ENCODE measurements at places on chromosomes 2 and 18.

- DNase-seq = peak; percentile 98
Observed at GRCh38 chr2:155733091-155733853, 599.2 kb downstream of the NR4A2 start.

DNA sequence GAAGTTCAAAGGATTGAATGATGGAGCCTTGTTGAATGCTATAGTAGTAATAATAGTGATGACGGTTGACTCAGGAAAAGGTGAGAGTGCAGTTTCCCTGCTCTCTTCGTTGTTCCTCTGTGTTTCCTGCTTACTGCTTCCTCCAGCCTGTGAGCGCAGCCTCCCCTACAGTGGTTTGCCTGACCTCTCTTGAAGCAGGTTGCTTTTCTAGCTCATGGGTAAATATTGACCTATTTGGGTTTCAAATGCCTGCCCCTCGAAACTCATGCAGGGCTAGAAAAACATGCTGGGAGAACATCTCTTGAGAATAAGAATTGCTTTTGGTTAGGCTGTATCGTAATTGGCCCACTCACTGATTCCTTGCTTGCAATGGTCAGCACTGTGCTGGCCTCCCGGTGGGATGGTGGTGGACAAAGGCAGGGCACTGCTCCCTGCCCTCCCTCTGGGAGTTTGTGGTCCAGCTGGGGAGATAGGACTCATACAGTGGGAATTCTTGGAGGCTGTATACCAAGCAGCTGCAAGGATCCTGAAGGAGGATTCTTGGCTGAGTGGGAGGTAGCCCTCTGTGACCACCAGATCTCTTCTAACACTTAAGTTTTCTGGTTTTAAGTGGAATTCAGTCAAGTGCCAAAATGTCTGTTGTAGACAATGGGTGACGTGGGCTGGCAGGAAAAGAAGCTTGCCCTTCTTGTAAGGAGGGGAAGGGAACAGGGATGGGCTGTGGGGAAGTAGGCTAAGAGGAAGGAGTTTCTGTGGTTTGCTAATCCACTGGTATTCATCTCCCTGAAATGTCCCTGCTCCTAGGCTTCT is 5.4 kb upstream of the RNF181 start:
- DNase-seq = no peak

GRCh38 chr2:203915256-203915655 is 21.3 kb upstream of the ICOS start:
- no peak for DNase-seq

- DNase-seq = peak; percentile 71
Observed at GRCh38 chr18:62183578-62184195, 3.2 kb downstream of the PIGN start.

DNA sequence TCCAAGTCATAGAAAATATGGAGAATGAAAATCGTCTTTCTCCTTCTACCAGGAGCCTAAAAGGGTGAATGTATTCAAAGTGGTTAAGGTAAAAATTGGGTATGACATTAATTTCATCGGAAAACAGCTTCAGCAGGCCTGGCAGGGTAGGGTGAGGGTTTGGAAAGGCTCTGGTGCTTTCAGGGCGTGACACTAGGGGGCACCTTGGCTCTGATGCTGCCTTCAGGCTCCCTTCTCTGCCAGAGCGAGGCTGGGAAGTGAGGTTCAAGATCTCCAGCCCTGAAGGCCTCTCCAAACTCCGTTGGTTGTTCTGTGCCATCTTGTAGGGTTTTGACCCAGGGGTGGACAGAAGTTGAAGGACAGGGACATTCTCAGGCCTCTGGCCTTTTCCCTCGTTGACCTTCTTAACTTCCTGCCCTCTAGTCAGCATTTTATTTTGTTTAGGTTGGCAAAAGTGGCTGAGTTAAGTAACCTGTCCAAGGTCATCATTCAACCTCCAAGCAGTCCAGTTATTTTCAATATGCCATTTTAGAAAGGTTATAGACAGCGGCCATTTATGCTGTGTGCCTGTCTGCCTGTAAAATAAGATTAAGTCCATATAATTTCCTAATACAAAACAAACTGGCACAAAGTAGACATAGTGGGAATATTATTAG is 40.3 kb downstream of the EML6 start:
- DNase-seq = peak; percentile 60

DNA sequence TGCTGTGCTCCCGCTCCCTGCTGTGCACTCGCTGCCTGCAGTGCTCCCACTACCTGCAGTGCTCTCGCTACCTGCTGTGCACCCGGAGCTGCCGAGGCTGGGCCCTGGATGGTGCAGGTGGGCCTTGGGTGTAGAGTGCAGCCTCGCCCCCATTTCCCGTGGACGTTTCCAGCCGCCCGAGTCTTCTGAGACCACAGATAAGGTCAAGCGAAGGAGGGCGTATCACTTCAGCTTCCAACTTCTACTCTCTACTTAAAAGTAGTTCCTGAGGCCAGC is 15.9 kb downstream of the TMEM18 start:
- DNase-seq = no peak

GRCh38 chr2:70995426-70995729 is 705 bp upstream of the TEX261 start:
- peak; percentile 81 for DNase-seq

- peak; percentile 87 for DNase-seq
Observed at GRCh38 chr2:26850505-26850904, 2.6 kb downstream of the DPYSL5 start.

DNA sequence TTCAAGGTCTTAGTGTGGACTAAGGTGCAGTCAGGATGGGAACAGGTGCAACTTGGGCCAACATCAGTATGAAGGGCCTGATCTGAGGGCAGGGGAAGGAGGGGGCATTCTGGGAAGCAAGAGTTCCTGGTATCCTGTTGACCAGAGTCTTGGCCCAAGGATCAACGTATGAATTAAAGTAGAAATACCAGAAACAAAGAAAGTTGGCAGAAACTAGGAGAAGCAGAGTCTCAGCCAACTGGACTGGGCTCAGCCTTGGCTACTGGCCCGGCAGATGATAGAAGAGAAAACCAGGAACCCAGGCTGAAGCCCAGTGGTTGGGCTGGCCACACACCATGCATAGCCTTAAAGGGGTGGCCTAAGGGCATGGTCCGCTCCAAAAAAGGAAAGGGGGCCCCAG is 2.3 kb downstream of the CETN1 start:
- no peak for DNase-seq

- no peak for DNase-seq
Observed at GRCh38 chr2:144248350-144249034, 271.4 kb downstream of the ZEB2 start.

- DNase-seq = no peak
Observed at GRCh38 chr2:164023896-164024295, 288.1 kb upstream of the FIGN start.

- no peak for DNase-seq
Observed at GRCh38 chr18:48668466-48669179, 129.8 kb downstream of the CTIF start.

DNA sequence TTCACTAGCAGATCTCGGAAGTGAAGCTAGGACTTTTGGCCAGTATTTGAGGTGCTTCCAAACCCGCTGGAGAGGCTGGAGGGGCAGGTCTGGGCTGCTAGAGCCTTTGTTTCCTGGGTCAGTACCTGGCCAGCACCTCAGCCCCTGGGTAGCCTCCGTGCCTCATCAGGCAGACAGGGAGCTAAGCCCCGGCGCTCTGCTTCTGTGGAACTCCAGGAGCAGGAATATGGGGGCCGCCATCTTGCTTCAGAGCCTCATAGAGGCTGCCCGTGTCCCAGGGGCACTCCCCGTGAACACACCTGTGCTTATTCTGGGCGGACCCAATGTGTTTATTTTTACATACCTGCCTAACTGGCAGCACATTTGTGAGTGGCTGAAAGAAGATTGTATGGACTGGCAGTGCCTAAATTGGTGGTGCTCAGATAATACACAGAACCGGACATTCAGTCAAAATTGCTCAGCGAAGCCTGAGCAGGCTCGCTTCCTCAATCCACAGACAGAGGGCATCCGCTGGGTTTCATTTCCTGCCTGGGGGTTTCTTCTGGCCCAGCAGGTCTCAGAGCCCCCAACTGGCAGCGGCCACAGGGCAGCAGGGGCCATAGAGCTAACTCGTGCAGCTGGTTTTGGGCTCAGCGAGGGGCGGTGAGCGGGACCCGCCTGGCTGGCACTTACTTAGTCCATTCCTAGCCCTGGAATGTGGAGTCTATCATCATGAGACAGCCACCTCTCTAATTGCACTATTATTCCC is 176.8 kb upstream of the ALKAL2 start:
- DNase-seq = no peak

DNA sequence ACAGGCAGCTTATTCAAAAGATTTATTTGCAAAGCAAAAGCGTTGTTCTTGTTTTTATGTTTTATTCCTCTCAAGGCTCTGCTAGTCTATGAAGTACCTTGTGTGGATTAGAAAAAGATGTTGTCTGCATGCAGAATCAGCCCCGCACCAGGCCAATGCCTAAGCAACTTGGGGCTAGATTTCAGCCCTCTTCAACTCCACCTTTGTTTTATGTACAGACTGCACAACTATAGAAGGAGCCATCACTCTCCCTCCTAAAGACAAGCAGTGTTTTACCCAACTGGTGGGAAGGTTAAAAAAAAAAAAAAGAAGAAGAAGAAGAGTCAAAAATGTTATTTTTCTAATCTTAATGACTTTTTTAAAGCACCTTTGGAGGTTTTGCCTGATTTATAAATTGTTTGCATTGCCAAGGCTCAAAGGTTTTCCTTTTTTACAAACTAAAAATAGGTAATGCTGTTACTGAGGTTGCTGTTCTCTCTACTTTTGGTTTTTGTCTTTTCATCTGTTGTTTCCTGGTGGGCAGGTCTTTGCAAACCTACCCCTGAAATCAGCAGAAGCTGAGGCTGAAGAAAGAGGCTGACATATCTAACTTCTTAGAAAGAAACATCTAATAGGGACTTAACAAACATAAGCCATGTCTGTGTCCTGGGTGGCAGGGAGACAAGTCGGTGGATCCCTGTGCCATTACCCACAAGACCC is 164.0 kb downstream of the SLC39A10 start:
- no peak for DNase-seq

- peak; percentile 84 for DNase-seq
Observed at GRCh38 chr2:113136828-113137775, 9.7 kb downstream of the IL1RN start.

GRCh38 chr18:6681331-6681875 is 48.1 kb upstream of the ARHGAP28 start:
- DNase-seq = no peak

- DNase-seq = no peak
Observed at GRCh38 chr2:234983011-234983726, 31.4 kb downstream of the SH3BP4 start.

- no peak for DNase-seq
Observed at GRCh38 chr2:131567891-131568290, 40.2 kb downstream of the CCDC74A start.

- DNase-seq = no peak
Observed at GRCh38 chr2:228655331-228655730, 473.8 kb upstream of the SPHKAP start.

- DNase-seq = peak; percentile 86
Observed at GRCh38 chr18:51621113-51621863, 423.8 kb upstream of the MEX3C start.

DNA sequence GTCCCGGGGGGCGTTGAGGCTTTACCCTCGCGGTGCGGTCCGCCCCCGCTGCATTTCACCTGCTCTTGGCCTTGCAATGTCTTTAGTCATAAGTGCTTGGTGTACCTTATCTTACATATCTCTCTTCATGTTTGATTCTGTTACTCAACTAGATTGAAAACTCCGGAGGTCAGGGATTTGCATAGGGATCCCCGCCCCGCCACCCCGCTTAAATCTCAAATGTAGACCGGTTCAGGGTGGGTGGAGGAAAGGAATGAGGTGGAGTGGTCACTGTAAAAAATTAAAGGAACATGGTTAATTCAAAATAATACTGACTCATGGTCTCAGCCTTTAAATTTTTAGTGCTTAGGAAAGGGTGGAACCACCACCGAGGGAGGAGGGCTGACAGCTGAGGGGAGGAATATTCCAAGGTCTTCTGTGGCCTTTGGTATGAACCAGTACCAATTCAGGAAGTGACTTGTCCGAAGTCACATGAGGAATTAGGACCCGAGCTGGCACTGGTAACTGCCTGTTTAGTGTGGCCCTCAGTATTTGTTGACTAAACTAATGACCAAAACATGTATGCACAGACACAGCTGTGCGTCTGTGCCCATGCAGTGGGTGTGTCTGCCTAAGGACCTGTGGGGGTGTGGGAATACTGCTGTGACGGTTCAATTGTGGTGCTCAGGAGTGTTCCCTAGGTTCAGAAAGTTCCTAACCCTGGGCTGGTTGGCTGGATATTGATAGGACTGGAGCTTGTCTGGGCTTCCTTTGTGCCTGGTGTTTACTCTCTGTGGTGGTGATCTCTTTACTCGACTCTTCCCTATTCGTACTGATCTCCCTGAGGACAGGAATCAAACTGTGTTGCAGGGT is 1.0 kb downstream of the PLEKHB2 start:
- DNase-seq = peak; percentile 13

DNA sequence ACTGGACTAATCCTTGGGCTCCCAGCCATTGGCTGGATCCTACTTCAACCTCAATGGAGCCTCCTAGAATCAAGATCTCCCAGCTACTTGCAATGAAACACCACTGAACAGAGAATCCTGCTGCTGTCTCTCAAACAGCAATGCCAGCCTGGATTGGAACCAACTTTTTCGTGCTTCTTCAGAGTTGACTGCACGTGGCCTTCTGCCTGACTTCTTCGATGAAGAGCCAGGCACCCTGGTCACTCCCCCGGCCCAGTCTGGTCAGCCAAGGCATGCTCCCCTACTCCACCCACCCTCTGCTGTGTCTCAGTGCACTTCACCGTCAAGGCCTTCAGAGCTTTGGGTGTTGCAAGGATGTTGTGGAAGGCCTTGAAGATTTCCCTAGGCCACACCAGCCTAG is 148.7 kb downstream of the CLIP4 start:
- DNase-seq = no peak

- DNase-seq = no peak
Observed at GRCh38 chr2:201262718-201263117, 2.4 kb downstream of the CASP8 start.

GRCh38 chr18:3401669-3402620 is 48.0 kb upstream of the TGIF1 start:
- DNase-seq = no peak

- no peak for DNase-seq
Observed at GRCh38 chr2:84212611-84213314, 246.3 kb downstream of the SUCLG1 start.

GRCh38 chr2:68386365-68386764 is 21.3 kb downstream of the PLEK start:
- no peak for DNase-seq

DNA sequence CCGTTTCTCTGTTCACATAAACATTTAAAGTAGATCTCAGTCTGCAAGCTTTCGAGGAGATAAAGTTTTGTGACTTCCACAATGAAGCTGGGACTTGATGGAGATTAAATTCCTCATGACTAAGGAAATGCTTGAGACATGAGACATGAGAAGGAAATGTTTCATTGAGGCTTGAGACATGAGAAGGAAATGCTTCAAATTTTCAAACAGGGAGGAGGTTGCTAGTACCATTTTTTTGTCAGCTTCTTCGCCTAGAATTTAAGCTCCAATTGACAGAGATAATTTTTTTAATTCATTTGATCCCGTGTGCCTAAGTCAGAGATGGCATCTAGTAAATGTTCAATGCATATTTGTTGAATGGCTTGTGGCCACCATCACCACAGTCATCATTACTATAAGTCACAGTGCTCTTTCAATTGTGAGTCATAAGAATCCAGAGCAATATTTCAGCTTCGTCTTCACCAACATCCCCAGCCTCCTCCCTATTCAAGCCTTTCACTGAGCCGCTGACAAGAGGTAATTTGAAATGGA is 543 bp upstream of the MARCHF4 start:
- DNase-seq = no peak

GRCh38 chr2:176156807-176157498 is at the start of gene HOXD3:
Gene HOXD3, plus strand, starts transcription at chr2:176157307. Its CDS starts 11,808 bp downstream, at chr2:176169115.
- DNase-seq = no peak

Measured in NCI-H82 (cell line).